Stimulated activated effector memory CD8-positive, alpha-beta T cell treated with anti-CD3 and anti-CD28 coated beads, Interleukin-12 subunit alpha, Interleukin-12 subunit beta, amount 100 ng/mL, for 72 hours (primary cell): ENCODE measurements at places on chromosomes 3 and 15.

- peak; percentile 54 for DNase-seq
Measured at GRCh38 chr15:90165659-90166489, 35.3 kb upstream of the SEMA4B start.

GRCh38 chr3:147213633-147214032 is 192.7 kb downstream of the ZIC4 start:
- DNase-seq = no peak

- no peak for DNase-seq
Measured at GRCh38 chr3:28476194-28476593, 127.6 kb upstream of the AZI2 start.

- DNase-seq = no peak
Measured at GRCh38 chr3:136270179-136270578, 20.0 kb downstream of the PCCB start.

DNA sequence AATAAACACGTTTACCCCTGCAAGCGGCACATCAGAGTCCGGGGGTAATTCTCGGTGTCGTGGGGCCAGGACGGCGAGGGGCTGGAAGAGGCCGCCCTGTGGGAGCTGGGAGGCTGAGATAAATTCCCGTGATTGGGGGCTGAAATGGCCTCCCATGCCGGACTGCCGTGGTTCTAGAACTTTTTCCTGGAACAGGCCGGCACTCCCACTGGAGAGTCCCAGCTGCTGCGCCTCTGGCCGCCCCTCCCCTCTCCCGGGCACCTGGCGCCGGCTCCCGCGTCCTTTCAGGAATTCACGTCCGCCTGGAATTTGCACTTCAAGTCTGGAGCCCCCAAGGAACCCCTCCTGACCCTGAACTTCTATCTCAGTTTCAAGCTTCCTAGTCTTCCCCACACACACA is 10.8 kb upstream of the LRRC2 start:
- DNase-seq = no peak

GRCh38 chr3:31485196-31485595 is 47.5 kb upstream of the STT3B start:
- DNase-seq = no peak

DNA sequence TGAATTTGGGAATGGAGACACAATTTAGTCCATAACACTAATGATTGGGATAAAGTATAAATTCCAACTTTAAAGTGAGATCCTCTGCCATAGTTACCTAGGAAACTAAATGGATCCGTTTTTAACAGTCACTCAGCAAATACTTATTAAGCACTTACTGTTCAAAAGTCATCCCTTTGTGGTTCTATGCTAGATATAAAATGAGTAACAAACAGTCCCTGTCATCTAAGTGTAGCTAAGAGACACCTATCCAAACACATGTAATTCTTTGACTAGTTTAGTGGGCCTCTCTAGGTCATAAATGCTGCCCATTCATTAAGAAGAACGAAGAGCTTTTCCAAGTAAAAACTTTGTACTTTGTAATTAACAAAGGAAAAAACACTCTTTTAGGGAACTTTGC is 244.2 kb upstream of the CDIN1 start:
- no peak for DNase-seq

- DNase-seq = no peak
Measured at GRCh38 chr3:27960133-27960532, 238.0 kb upstream of the EOMES start.

DNA sequence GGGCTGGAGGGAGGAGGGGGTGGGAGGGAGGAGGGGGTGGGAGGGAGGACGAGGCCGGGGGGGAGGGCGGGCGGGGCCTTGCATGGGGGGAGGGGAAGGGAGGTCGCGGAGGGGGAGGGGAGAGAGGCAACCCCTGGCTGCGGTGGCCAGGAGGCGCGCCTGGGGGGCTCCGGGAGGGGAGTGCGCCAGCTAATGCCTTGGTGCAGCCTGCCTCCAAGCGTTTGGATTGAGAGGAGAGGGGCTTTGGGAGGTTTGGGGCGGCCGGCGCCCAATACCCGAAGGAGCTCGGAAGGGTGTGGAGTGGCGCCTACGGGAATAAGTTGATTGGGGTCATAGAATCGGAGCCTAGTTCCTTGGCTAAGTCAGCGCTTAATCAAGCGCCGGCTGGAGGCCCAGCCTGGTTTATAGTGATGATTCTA is 557 bp downstream of the TFG start:
- peak; percentile 73 for DNase-seq
